ENCODE measurements at places on chromosomes 5 and 9.

GRCh38 chr5:132467287-132467984 lies 23.1 kb downstream of the IRF1 start:
- peak; percentile 6 for DNase-seq

DNA sequence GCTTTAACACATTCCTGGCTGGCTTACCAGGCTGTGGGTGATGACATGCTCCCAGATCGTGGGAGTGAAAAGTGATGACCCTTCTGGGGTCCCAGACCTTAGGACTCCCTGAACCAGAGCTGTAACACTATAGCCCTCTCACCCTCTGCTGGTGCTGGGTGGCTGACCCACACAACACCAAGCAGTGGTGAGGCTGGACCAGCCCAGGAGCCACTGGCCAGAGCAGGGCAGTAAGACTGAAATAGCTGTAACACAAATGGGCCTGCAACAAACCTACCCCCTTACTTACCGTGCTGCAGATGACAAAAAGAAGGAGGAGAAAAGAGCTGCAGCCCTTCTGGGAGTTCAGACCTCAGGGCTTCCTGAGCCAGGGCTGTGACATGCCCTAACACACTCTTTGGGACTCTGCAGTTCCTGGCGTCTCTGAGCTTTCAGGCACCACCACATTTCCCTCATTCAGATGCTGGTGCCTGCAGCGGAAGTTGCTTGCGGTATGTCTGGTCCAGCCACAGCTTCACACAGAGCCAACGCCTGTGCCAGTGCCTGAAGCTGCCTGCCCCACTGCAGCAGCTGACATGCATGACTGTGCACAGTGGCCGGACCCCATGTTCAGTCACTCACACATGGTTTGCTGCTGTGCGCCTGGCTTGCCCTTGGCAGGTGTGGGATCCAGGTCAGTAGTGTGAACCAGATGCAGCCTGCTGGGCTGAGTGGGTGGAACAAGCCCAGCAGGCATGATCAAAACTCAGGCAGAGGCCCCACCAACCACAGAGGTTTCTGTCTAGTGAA lies 1247.4 kb downstream of the EFNA5 start:
- no peak for DNase-seq

DNA sequence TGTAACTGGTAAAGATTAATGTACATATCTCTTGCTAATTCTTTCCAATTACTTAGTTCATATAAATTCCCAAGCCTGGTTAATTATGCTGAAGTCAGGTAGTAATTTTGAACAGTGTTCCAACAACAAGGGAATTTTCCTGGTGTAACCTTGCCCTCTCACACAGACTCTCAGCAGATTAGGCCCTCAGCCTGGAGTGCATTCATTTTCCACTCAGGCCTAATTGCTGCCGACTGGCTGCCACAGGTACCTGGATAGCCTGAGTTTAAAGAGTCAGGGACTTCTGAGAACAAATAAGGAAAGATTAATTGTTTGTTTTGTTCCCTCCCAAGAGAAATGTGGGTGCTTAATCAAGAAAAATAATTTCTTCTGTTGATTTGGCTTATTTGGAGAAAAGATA lies 71.4 kb downstream of the PPIC start:
- DNase-seq, result no peak

DNA sequence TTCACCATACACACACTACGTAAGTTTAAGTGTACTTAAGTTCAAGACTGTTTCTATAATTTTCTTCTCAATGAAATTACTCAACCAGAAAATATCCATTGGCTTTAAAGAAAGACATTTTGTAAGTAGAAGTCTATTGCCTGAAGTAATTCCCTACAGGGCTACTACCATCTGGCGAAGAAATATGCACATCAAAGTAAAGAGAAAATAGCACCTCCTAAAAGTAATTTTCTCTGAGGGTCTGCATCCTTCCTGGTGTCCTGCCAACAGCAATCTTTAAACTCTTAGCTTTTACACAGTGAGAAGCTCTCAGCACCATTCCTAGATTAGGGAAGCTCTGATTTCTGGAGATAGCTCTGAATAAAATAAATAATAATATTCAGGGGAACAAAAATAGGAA lies 498.5 kb upstream of the TYRP1 start:
- no peak for DNase-seq

- DNase-seq, result no peak
Measured at GRCh38 chr9:21265421-21266189, 25.8 kb upstream of the IFNA14 start.

GRCh38 chr5:151611127-151611775 lies 20.1 kb upstream of the FAT2 start:
- no peak for DNase-seq

DNA sequence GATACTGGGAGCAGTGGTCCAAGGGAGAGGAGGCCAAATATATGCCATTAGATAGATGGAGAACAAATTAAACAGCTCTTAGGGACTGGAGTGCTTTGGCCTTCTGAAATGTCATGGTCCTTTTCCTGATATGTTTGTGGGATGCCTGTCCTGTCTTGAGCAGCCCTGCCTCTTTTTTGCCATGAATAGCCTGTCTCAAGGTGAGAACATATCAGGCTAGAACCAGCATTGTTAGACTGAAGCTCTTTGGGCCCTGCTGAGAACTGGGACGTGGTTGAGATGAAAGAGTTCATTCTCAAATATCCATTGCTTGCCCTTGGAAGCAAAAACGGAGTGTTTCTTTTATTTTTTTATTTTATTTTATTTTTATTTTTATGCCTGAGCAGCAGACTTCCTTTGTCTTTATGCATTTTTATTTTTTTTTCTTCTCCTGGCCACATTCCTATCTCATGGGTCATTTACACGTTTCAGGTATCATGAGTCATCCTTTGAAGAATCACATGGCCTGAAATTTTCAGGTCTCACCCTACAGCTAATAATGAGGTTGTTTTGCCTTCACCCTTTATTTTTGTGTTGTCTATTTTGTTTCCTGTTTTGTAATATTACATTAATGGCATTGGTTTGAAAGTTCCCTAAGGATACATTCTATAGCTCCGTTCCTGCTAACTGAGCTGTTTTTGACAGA lies 371.4 kb downstream of the PSAT1 start:
- DNase-seq, result no peak

DNA sequence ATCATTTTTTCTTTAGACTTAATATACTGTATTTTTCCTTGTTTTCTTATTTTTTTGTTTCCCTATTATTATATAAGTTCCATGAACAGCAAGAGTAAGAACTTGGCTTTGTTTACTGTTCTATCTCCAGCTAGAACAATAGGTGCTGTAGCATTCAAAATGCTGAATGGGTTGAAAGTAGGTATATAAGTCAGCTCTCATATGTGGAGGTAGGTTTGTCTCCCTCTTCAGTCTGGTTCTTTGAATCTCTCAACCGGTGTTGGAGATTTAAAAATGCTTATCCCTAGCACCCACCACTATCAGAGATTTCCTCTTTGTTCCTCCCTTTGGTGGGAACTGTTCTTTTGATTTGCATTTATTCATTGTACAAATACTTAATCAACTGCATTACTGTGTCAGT lies 87.5 kb upstream of the FSD1L start:
- no peak for DNase-seq

GRCh38 chr5:80177236-80177635 lies 78.6 kb downstream of the SERINC5 start:
- no peak for DNase-seq
